Activated CD4-positive, alpha-beta T cell treated with anti-CD3 and anti-CD28 coated beads, Interleukin-2, amount 10 ng/mL, durations not matched to agents 24 days and 14 days (primary cell): ENCODE measurements at places on chromosomes 7 and 10. TPM values are rescaled to one million over a fixed set of nuclear protein-coding genes. Genes with fewer than 3 reads are reported as not detected.

ALOX5 gene
- total RNA-seq, result 1.0 and 2.4 TPM in 2 replicates

- H3K4me1 ChIP-seq, result no peaks in the 10 kb centered on the region
- H3K4me3 ChIP-seq, result no peak overlapping the region
- H3K27ac ChIP-seq, result no peak overlapping the region
- no peaks in the 10 kb centered on the region for H3K36me3 ChIP-seq
- peaks cover 5% of the 10 kb centered on the region for H3K27me3 ChIP-seq
- DNase-seq, result no peak
These were observed 26.9 kb downstream of the DLG5 start for GRCh38 chr10:77899690-77900089.

FANK1 gene
- total RNA-seq, result 0.38 TPM in 1 of 2 replicates, not detected in the other

- peaks cover 1% of the 10 kb centered on the region for H3K36me3 ChIP-seq
- H3K4me1 ChIP-seq, result no peaks in the 10 kb centered on the region
- H3K27ac ChIP-seq, result no peak overlapping the region
- DNase-seq, result no peak
- peaks cover 3% of the 10 kb centered on the region for H3K27me3 ChIP-seq
These were observed 39.7 kb upstream of the CARD11 start for GRCh38 chr7:3083350-3083749.

DNA sequence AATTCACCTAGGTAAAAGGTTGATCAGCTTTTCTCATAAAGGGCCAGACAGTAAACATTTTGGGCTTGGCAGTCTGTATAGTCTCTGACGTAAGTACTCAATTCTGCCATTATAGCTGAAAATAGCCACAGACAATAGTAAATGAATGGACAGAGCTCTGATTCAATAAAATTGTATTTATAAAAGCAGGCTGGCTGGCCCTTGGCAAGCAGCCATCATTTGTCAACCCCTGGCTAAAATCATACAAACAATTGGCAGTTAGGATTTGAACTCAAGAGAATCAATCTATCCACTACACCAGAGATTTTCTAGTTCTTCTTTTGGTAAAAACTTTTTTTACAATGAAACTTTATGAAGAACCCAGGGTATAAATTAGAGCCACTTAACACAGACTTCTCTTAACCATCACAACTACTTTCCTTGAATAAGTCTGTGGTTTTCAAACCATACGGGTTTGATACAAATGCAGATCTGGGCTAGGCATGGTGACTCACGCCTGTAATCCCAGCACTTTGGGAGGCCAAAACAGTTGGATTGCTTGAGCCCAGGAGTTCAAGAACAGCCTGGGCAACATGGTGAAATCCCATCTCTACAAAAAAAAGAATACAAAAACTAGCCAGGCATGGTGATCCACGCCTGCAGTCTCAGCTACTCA is 124.5 kb downstream of the SLC16A9 start:
- no peaks in the 10 kb centered on the region for H3K27me3 ChIP-seq
- no peak overlapping the region for H3K4me3 ChIP-seq
- H3K27ac ChIP-seq, result no peak overlapping the region
- no peaks in the 10 kb centered on the region for H3K36me3 ChIP-seq
- DNase-seq, result no peak
- H3K4me1 ChIP-seq, result no peaks in the 10 kb centered on the region

PTCD1 gene
- total RNA-seq, result 10.5 and 10.7 TPM in 2 replicates

GRCh38 chr7:66088861-66089838 is 13.5 kb downstream of the ASL start:
- H3K4me1 ChIP-seq, result no peaks in the 10 kb centered on the region
- H3K27me3 ChIP-seq, result no peaks in the 10 kb centered on the region
- H3K4me3 ChIP-seq, result no peak overlapping the region

DNA sequence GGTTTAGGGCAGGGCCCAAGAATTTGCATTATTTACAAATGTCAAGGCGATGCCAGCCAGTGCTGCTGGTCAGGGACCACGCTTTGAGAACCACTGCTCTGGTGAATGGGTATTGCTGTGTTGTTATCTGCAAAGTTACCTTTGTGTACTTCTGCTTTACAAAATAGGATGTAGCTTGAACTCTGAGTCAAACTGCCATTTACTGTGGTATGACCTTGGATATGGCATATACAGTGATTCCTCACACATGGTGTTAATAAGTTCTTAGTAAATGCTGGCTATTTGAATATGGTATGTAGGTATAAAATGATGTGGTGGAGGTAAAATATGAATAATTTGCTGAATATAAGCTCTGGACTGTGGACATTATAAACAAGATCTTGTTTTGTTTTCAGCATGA is 148.9 kb downstream of the AUTS2 start:
- no peaks in the 10 kb centered on the region for H3K36me3 ChIP-seq
- H3K27ac ChIP-seq, result no peak overlapping the region
- no peak overlapping the region for H3K4me3 ChIP-seq
- no peak for DNase-seq
- no peaks in the 10 kb centered on the region for H3K27me3 ChIP-seq
- no peaks in the 10 kb centered on the region for H3K4me1 ChIP-seq

GRCh38 chr10:28763471-28764170 is 86.3 kb downstream of the BAMBI start:
- DNase-seq, result no peak
- no peak overlapping the region for H3K27ac ChIP-seq
- no peaks in the 10 kb centered on the region for H3K4me1 ChIP-seq
- H3K27me3 ChIP-seq, result no peaks in the 10 kb centered on the region

GRCh38 chr10:109178591-109178990 is 744.7 kb downstream of the XPNPEP1 start:
- no peaks in the 10 kb centered on the region for H3K27me3 ChIP-seq
- no peak overlapping the region for H3K27ac ChIP-seq
- H3K36me3 ChIP-seq, result no peaks in the 10 kb centered on the region
- H3K4me3 ChIP-seq, result no peak overlapping the region

- DNase-seq, result no peak
- H3K36me3 ChIP-seq, result no peaks in the 10 kb centered on the region
- H3K4me3 ChIP-seq, result no peak overlapping the region
- no peaks in the 10 kb centered on the region for H3K27me3 ChIP-seq
- no peaks in the 10 kb centered on the region for H3K4me1 ChIP-seq
These were observed 664.3 kb upstream of the CELF2 start for GRCh38 chr10:10353326-10353868.

PTPN20 gene
- 0.24 and 0.28 TPM in 2 replicates for total RNA-seq

DNA sequence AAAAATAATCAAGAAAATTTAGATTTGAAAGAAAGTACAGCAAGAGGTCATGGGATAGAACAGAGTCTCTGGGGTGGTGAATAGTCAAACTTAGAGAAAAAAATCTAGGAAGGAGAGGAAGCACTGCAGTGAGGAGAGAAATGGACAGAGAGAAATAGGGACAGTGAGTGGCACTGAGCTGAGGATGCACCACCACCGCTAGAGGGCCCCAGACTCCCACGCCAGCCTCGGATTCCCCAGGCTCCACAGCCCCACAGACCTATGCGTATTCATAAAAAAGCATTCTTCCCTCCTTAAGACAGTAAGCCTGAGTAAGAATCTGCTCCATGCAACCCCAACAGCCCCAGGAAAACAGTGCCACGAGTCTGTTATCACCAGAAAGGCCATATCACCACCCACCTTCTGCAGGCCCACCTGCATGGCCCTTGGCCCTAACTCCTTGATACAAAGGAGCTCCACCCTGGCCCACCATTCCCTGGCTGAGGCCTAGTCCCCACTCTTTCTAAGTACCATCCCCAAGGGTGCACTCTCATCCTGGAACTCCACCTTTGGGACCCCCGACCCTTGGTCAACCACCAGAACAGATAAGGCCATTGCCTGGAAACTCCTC is 91.0 kb downstream of the ALOX5 start:
- H3K36me3 ChIP-seq, result peaks cover 9% of the 10 kb centered on the region
- no peak overlapping the region for H3K4me3 ChIP-seq
- H3K27ac ChIP-seq, result no peak overlapping the region

- peaks cover 44% of the 10 kb centered on the region for H3K36me3 ChIP-seq
- no peak overlapping the region for H3K4me3 ChIP-seq
- H3K4me1 ChIP-seq, result peaks cover 3% of the 10 kb centered on the region
- no peaks in the 10 kb centered on the region for H3K27me3 ChIP-seq
These were observed 31.1 kb downstream of the PCGF5 start for GRCh38 chr10:91251430-91252056.

DNA sequence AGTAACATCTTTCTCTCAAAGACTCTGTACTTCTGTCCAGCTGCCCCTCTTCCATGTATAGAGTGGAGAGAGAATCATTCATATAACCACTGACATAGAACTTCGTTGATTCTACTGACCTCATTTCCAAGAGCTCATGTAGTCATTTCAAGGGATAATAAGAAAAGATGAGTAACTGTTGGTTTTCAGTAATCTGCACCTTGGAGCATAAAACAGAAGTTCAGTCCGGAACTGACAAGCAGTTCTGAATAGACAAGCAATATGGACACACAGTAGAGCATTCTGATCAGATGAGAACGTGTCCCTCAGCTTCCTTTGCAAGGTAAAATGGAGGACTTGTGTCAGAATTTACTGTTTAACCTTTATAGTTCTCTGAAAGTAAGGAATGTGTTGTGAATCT is 847.1 kb downstream of the REEP3 start:
- no peak overlapping the region for H3K27ac ChIP-seq
- H3K4me1 ChIP-seq, result no peaks in the 10 kb centered on the region
- no peaks in the 10 kb centered on the region for H3K27me3 ChIP-seq
- DNase-seq, result no peak
- H3K4me3 ChIP-seq, result no peak overlapping the region
- no peaks in the 10 kb centered on the region for H3K36me3 ChIP-seq

GRCh38 chr7:44630792-44631457 is 24.5 kb downstream of the OGDH start:
- H3K27me3 ChIP-seq, result no peaks in the 10 kb centered on the region
- H3K4me1 ChIP-seq, result peaks cover 56% of the 10 kb centered on the region
- peaks cover 49% of the 10 kb centered on the region for H3K36me3 ChIP-seq
- H3K27ac ChIP-seq, result peak overlapping the region; percentile 37
- DNase-seq, result no peak
- no peak overlapping the region for H3K4me3 ChIP-seq

EVX1 gene
- not detected in 2 replicates for total RNA-seq

ZC3HAV1L gene
- total RNA-seq, result 36.5 and 38.5 TPM in 2 replicates

DNA sequence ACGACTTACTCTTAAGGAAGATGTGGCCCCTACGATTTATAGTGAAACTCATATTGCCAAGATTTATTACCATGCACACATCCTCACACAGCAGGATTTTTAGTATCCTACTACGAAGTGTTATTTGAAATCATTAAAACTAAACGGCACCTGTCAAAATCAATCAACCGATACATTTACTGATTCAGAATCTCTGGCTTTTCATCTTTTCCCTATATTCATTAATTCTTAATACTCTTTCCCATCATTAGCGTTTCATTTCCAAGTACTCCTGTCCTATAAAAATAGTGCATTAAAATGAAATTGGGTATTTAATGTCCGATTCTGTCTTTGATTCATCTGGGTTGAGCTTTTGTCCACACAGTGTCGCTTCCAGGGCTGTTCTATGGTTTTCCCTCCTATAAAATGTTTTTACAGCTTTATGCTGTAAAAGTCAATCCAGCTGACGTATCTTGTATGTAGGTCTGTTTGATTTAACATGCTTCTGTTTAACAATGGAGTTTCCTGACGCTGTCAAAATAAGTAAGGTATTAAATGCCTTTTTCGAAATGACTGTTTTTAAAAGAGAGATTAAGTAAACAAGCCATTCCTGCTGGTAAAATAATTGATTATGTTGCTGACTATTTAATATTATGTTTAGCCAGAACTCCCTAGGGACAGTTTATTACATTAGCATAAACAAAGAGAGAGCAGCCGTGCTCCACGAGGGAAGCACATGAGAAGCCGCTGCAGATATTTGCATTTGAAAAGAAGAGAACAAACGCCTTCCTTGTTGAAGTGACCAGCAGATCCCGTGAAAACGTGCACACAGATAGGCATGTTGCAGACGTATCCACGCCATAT is 22.3 kb upstream of the SFMBT2 start:
- H3K27ac ChIP-seq, result no peak overlapping the region
- DNase-seq, result no peak
- H3K4me1 ChIP-seq, result peaks cover 7% of the 10 kb centered on the region
- H3K27me3 ChIP-seq, result peaks cover 29% of the 10 kb centered on the region
- no peak overlapping the region for H3K4me3 ChIP-seq
- H3K36me3 ChIP-seq, result no peaks in the 10 kb centered on the region

DNA sequence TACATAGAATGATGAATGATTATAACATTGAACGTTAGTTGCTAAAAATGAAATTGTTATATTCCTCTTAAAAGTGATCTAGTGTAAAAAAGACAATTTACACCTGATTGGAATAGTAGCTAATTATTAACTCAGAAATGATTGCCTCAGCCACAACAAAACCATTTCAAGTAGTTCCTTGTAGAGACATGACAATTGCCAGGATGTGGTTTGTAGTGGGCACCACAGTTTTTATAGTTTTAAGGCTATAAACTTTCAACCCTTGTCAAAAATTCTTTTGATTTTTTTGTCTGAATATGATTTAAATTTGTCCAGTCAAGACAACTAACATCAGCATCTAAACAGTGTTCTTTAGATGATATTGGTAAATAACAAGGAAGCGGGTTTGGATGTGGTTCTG is 145.2 kb downstream of the SUGCT start:
- H3K27ac ChIP-seq, result no peak overlapping the region
- H3K36me3 ChIP-seq, result no peaks in the 10 kb centered on the region
- DNase-seq, result no peak
- no peaks in the 10 kb centered on the region for H3K27me3 ChIP-seq

SYT15 gene
- 1.3 and 1.8 TPM in 2 replicates for total RNA-seq

- no peaks in the 10 kb centered on the region for H3K27me3 ChIP-seq
- H3K4me1 ChIP-seq, result no peaks in the 10 kb centered on the region
- DNase-seq, result no peak
- H3K27ac ChIP-seq, result no peak overlapping the region
- H3K36me3 ChIP-seq, result no peaks in the 10 kb centered on the region
- H3K4me3 ChIP-seq, result no peak overlapping the region
These were observed 610.1 kb upstream of the ANKRD30A start for GRCh38 chr10:36515319-36515718.

ODAD2 gene
- total RNA-seq, result not detected in 2 replicates

- no peak overlapping the region for H3K27ac ChIP-seq
- H3K27me3 ChIP-seq, result no peaks in the 10 kb centered on the region
- H3K4me3 ChIP-seq, result no peak overlapping the region
- no peak for DNase-seq
These were observed 123.9 kb downstream of the CACNA2D1 start for GRCh38 chr7:82319674-82320118.

FAM53B gene
- 20.9 and 21.8 TPM in 2 replicates for total RNA-seq

DNA sequence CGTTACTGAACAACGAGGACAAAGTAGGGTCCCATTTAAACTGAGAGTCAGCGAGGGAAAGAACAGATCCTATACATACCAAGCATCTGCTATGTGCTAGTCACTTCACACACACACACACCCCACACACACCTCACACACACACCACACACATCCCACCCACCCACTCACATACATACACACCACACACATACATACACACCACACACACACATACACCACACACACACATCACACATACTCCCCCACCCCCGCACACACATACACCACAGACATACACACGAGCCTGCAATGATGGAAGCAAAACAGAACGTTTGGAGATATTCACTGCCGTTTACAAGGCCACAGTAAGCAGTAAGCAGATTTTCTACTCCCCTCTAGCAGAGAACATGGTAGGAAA is 607 bp upstream of the GRB10 start:
- peaks cover 41% of the 10 kb centered on the region for H3K27me3 ChIP-seq
- H3K27ac ChIP-seq, result no peak overlapping the region
- H3K36me3 ChIP-seq, result no peaks in the 10 kb centered on the region
- H3K4me1 ChIP-seq, result peaks cover 14% of the 10 kb centered on the region
- no peak for DNase-seq
